ENCODE measurements at places on chromosomes 13 and 19.

DNA sequence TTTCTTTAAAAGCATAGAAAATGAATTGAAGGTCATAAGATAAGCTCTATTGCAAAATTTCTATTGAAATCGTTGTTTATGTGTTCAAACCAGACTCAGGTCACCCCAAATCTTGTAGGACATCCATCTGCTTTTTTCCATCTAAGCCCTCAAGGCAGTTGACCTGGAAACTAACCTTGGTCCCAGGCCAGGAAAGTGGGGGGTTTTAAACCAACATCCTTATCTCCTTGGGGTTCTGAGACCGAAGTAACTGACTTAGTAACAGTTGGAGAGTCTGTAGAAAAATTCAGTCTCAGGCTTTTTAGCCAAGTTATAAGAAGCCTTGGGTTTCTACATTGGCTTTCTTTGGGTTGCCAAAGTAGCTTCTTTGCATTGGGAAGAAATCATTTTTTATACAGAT is 23.4 kb downstream of the ZNF507 start:
- no peak for DNase-seq

DNA sequence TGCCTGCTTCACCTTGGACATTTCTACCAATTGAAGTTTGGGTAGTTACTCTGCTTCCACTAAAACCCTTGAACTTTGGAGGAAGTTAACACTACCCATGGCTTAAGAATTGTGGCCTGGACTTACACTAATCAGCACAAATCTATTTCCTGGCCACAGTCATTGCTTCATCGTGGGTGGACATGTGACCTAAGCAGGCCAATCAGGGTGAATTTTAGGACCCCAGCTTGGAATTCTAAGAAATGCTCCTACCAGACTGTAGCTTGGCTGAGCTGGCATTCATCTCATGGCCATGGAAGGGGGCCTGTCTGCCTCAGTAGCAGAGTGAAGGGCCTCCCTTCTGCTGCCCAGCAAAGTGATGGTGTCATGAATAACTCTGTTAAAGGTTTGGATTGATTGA is 58.3 kb upstream of the SLC15A1 start:
- DNase-seq: no peak

DNA sequence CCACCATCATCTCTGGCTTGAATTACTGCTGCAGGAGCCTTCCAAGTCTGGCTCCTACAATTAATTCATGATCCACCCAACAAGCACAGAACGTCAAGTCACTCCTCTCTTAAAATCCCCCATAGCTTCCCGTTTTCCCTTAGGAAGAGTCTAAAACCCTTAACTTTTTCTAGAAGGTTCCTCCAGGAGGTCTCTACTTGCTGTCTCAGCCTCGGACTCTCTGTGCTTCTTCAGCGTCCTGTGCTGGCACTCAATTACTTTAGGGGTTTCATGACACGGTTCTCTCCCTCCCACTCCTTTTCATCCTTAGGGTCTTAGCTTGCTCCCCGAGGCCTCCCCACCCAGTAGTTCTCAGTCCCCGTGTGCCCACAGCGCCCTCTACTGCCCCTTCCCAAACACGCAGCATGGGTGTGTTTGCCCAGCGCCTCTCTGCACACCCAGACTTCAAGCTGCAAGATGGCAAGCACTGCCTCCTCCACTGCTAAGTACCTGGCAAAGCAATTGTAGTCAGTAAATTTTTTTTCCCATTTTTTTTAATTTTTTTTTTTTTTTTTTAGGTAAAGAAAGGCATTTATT is 25.8 kb upstream of the MAP3K10 start:
- DNase-seq: no peak

GRCh38 chr13:105920370-105920769 is 615.1 kb downstream of the EFNB2 start:
- DNase-seq: peak; percentile 72

DNA sequence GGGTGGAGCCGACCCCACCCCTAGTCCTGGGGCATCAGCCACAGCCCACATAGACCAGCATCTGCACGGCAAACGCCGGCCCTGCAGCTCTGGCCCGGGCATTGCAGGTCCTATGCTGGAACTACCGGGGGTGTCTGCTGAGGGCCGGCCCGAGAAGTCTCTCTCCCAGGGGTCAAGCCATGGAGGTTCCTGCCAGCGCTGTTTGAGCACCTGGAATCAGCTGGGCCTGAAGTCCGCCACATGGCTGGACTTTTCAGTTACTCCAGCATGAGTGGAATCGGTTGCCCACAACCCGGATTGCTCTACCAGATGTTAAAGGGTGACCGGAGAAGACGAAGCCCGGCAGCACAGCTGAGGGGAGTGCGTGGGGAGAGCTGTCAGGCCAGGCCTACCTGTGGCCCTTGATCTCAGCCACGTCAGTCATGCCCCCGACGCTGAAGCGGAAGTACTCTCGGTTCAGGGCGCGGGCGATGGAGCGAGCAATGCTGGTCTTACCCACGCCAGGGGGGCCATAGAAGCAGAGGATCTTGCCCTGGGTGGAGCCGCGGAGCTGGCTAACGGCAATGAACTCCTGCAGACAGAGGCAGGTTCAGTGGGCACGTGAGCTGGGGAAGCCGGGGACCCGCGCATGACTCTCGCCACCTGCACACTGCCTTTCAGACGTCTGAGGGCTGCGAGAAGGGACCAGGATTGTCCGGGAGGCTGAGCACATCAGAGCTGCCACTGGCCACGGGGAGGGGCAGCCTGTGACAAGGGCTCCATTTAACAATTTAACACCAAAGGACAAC is 8.7 kb downstream of the RPL36 start:
- DNase-seq: no peak

DNA sequence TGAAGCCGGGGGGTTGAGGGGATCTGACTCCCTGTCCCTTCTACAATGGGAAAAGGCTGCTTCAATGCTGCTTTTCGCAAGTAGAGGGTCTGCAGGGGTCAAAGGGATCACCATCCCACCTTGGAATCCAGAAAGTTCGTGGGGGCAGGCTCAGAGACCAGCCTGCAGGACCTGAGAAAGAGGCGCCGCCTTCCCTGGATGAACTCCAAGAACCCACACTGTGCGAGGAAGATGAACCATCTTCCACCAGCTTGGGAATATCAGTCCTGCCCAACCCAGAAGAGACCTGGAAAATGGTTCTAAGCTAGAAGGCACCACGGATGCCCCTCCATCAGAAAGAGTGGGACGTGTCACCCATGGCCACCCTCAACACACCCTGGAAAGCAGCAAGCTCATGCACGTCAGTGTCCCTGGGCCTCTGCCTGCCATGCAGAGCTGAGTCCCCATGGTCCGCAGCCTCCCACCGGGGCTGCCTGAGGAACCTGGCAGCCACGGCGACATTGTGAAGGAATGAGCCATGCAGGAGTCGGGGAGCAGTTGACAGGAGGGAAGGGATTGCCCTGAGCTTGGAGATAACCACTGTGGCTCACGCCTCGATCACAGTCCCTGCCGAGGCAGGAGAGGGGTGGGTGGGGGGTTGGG is 14.6 kb downstream of the RAB3D start:
- DNase-seq: no peak

DNA sequence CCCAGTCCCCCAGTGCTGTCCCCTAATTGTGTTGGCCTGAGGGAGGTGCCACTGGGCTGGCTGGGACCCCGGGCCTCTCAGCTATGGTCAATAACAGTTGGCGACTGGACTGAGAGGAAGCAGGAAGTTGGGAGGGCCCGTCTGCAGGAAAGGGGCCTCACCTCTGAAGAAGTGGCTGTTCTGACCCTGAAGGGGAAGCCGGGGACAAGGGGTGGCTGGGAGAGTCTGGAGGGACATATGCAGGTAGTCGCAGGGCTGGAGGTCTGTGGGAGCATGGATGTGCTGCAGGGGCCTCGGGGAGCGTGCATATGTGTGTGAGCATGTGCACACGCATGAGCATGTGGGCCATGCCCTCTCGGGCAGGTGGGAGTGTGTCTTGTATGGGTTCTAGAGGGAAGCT is 5.9 kb downstream of the PKN1 start:
- no peak for DNase-seq
